GM23338 (cell line): ENCODE measurements at places on chromosomes 16 and 17.

DNA sequence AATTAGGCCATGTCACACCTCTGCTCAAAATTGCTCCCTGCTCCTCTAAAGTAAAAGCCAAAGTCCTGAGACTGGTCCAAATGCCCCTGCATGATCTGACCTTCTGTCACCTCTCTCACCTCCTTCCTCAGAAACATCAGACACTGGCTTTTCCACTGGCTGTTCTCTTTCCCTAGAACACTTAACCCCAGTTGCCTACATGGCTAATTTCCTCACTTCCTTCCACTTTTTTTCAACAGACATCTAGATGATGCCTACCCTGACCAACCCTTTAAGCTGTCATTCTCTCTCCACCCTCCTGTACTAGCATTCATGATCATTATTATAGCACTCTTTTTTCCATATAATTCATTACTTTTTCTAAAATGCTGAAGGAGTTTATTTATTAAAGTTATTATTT lies 31.0 kb downstream of the CCT6B start:
- no peak for DNase-seq

DNA sequence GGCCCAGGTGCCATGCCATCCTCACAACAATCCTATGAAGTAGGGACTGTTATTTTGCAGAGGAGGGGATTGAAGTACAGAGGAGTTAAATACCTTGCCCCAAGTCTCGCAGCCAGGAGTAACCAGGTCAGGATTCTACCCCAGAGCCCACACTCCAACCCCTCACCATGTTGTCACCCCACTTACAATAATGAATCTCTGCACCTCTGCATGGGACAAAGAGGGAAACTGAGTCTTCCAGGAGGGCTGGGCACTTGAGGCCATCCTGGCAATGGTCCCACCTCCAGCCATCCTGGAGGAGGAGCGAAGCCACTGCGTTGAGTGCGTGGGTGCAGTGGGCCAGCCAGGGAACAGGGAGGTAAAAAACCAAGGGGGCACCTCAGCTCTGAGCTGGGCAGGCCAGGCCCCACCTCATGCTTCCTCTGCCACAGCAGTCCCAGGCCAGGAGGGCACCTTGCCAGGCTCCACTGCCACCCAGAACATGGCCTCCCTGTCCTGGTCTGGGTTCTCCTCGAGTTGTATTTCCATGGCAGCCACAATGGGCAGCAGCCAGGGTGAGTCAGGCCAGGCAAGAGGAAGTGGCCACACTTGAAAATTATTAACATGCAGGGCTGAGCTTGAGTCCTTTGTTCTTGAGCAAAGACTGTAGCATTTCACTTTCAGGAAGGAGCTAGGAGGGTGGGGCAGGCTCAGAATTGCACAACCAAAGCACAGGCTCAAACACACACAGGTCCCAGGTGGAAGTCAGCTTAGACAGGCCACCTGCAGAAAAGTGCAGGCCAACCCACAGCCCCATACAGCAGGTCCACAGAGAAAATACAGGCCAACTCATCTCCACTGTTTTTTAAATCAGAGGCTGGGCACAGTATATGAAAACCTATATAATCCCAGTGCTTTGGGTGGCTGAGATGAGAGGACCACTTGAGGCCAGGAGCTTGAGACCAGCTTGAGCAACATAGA lies 52.1 kb downstream of the CUEDC1 start:
- DNase-seq = no peak

DNA sequence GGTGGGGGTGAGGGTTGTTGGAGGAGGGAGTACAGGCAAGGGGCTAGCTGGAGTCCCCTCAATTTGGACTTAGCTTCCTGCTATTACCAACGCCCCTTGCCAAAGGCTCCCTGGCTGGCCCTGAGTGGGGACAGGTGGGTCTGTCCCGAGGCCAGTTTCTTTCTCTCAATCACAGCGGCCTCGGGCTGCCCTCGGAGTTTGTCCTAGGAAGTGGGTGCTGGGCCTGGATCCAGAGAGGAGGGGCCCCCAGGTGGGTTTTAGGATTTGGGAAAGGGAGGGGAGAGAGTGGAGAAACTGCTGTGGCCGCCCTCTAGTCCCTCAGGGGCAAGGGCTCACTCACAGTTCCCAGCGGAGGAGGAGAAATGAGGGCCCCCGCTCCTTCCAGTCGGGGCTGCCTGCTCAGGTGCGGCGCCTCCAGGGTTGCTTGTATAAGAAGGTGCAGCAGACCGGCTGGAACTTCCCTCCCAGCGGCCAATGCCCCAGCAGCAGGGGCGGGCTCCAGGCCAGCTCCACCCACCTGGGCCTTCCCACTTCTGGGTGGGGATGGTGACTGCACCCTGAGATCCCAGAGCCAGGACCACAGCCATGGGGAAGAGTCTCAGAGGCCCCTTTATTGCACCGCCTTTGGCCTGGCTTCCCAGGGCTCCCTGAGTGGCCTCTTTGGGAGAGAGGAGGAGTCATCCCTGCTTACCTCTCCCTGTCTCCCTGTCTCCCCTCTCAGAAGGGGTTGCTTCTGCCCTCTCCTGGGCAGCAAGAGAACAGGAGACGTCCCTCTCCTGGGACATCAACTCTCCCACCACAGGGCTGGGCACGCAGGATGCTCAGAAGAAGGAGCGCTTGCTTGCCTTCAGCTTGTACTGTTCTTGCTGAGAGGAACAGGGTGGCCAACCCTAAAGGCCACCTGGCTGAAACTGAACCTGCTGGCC lies 112.0 kb upstream of the SMURF2 start:
- peak; percentile 85 for DNase-seq

DNA sequence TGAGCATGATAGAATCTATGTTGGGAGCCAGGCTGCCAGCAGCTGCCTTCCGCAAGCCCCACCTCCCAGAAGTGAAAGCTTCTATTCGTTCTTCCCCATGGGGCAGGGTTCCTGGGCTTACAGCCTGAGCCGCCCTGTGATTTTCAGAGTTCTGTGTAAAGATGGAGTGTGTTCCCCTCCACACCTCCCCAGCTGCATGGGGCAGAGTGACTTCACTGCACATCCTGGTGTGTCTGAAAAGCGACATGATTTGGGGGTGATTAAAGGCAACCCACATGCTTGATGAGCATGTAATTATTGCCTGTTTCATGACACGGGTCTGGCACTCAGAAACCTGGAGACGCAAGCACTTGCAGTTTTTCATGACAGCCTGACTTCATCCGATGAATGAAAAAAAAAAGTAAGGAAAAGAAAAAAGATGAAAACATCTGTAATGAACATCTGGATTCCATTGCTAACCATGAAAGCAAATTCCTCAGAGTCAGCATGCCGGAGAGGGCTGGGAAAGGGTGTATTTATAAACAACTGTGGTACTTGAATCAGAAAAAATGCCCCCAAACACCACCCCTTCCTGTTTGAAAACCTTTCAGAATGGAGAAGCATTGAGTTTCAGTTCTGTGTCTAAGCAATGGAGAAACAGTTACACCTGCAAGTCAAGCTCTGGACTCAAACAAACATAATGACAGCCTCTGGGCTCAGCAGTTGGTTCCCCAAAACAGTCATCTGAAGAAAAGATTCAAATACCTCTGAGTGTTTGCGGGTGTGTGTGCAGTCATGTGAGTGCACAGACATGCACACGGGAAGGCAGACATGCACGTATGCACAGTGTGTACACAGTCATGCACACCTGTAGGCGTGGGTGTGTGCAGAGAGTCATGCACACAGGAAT lies 266.0 kb downstream of the ENGASE start:
- no peak for DNase-seq

DNA sequence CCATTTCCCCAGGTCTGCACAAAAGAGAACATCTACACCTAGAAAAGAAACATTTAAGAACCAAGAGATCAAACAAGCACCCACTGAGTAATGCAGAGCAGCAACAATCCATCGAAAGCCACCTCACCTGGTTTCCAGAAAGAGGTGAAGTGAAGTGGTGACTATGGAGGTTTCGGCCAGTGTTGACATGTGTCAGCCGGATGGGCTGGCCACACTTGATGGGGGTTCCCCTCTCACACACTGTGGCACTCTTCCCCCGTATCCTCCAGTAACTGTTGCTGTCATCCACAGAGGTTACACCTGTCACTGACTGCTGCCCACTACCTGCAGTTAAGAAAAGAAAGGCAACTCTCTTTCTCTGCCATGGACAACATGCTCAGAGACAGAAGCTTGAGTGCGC lies 6.5 kb downstream of the SDF2 start:
- DNase-seq = no peak

DNA sequence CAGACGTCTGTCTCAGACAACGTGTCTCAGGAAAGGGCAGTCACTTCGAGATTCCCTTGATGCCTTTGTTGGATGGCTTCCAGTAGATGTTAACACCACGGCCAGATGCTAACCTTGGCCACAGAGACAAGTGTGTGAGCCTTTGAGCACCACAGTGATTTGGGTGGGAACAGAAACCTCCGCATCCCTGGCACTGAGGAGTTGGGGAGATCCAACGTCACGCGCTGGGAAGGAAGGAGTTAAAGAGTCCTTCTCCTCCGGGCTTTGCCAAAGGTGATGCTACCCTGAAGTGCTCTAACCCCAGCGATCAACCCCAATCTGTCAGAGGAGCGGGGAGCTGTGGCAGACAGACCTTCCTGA lies 3.0 kb upstream of the ABR start:
- DNase-seq = no peak

- DNase-seq = no peak
These were observed 329.2 kb downstream of the C16orf95 start for GRCh38 chr16:86987746-86988670.

- no peak for DNase-seq
These were observed 23.3 kb upstream of the RASL10B start for GRCh38 chr17:35708149-35708548.

GRCh38 chr16:30941600-30942425 lies 7.1 kb upstream of the ORAI3 start:
- peak; percentile 89 for DNase-seq

GRCh38 chr17:63191610-63192009 lies 225.6 kb downstream of the TANC2 start:
- DNase-seq = no peak

DNA sequence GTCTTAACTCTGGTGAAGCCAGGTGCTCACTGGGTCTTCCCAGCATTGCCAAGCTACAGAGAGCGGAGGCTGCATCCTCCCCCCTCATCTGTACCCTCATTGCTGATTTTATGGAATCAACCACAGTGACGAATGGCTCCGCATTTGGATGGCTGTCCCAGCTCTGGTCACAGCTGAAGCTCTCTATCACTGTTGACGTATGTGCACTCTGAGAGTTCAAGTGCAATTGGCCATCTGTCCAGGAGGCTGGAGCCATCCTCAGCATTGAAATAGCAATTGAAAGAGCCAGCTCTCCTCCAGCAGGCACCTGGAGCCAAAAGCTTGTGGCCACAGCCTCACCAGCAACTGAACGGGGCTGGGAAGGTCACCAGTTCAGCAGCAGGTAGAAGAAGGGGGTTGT lies 494.1 kb downstream of the TMEM114 start:
- DNase-seq = no peak

GRCh38 chr16:7148606-7149005 lies 184.0 kb upstream of the RBFOX1 start:
- no peak for DNase-seq

- DNase-seq = no peak
These were observed 133.1 kb upstream of the ZKSCAN2 start for GRCh38 chr16:25390761-25391160.

- no peak for DNase-seq
These were observed 344.5 kb downstream of the SEC14L1 start for GRCh38 chr17:77485089-77485833.

- peak; percentile 61 for DNase-seq
These were observed 633 bp downstream of the CDR2 start for GRCh38 chr16:22373662-22374310.

GRCh38 chr17:50273654-50274040 lies 619 bp upstream of the TMEM92 start:
- DNase-seq = no peak

GRCh38 chr17:68456339-68457167 lies 743 bp downstream of the WIPI1 start:
- peak; percentile 93 for DNase-seq

GRCh38 chr17:22443061-22443460 lies 750.7 kb downstream of the KCNJ18 start:
- no peak for DNase-seq

GRCh38 chr16:30335598-30336474 lies 19.3 kb downstream of the CD2BP2 start:
- no peak for DNase-seq

DNA sequence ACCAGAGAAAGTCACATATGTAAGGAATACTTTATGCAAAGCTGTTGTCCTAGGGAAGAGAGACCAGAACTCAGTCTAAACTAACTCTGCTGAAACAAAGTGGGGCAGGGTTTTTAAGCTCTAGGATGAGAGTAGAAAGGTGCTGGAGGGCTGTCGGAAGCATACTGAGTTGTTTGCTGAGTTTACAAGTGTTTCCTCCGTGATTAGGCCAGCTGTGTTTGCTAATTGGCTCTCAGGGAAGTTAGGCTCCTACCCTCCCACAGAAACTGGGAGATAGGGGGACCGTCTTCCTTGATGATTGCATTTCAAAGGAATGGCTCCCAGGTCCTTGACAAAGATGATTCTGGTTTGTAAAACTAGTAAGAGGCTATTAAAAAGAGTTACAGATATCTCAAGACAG lies 24.4 kb upstream of the CRYM start:
- peak; percentile 43 for DNase-seq

GRCh38 chr17:31416503-31416923 lies 25.0 kb downstream of the RAB11FIP4 start:
- DNase-seq = no peak

- no peak for DNase-seq
These were observed 163.8 kb upstream of the GSE1 start for GRCh38 chr16:85449191-85449884.

- no peak for DNase-seq
These were observed 11.0 kb downstream of the TK2 start for GRCh38 chr16:66538910-66539309.

DNA sequence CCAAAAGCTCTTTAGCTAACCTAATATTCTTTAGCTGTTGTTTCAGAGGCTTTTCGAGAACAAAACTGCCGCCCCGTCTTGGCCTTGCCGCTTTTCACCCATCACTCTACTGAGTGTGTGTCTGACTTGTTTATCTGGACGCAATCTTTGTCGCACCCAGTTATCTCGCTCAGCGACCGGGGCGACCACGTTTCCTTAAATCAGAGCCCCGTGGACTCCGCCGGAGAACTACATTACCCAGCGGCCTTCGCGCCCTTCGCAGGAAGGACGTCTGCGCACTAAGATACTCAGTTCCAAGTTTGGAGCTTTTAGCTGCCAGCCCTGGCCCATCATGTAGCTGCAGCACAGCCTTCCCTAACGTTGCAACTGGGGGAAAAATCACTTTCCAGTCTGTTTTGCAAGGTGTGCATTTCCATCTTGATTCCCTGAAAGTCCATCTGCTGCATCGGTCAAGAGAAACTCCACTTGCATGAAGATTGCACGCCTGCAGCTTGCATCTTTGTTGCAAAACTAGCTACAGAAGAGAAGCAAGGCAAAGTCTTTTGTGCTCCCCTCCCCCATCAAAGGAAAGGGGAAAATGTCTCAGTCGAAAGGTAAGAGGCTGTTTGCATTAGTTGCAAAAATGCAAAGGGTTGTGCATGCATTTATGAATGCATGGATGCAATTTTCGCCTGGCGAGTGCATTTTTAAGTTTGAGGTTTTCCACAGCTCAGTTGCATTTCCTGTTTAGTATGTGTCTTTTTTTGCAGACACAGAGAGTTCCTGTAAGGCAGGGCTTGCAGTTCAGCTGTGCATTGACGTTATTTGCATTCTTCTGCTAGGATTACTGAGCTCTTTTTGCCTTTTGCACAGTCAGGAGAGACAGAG lies at the start of gene MAP2K6:
MAP2K6 (plus strand) TSS at position 290 of the 867 bp plus-strand sequence; CDS start at position 578, 288 bp downstream.
- peak; percentile 93 for DNase-seq
